GM12864 (cell line): ENCODE measurements at places on chromosomes 1 and 21.

DNA sequence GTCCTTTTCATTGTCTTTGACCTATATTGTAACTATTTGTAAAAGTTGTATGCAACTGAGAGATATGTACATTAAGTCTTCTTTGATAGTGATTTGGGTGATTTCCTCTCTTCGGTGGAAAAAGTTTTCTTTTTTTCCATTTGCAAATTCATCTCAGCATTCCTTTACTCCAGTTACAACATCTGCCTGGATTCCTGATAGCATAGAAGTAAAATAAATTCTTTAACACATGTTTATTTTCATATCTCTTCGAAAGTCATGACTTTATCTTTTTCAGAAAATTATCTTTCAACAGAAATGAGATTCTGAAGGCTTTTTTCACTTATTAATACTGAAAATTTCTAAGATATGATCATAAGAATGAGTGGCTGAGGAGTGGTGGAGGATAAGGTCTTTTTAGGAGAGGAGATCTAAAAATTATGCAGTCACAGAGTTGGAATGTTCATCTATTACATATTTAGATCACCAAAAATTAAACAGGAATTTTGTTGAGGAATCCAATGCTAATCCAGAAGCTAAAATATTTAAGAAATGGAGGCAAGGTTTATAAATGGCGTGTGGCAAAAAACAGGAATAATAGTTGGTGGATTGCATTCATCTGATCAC is 400.5 kb downstream of the KCNT2 start:
- DNase-seq = no peak

GRCh38 chr1:56771717-56772116 is 47.5 kb downstream of the FYB2 start:
- DNase-seq = no peak

DNA sequence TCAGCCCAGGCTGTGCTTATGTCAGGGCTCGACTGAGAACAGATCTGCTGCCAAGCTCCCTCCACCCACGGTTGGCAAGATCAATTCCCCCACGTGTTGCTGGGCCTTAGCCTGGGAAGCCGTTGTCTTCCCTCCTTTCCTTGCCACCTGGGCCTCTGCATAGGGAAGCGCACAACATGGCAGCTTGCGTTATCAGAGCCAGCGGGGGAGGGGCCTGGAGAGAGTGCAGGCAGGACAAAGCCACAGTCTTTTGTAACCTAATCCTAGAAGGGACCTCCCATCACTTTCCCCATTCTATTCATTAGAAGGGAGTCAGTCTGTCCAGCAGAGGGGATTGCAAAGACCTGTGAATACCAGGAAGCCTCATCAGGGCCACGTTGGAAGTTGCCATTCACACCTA is 17.0 kb upstream of the IGSF21 start:
- DNase-seq = no peak

DNA sequence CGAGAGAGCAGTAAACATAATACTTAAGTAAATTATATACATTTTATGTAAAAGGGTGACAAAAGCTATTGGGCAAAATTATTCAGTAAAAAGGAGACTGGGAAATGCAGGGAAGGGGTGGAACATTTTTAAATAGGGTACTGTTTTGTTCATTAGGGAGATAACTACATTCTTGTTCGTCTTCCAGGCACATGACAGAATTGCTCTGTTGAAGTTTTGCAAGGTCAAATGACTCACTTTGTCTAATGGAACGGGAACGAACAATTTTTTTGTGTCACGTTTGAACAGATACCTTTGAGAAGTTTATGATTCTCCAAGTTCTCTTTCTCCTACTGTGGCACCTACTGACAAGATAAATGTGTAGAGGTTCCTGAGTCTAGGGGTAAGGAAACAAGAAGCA is 382.3 kb upstream of the ZRANB2 start:
- DNase-seq = no peak

DNA sequence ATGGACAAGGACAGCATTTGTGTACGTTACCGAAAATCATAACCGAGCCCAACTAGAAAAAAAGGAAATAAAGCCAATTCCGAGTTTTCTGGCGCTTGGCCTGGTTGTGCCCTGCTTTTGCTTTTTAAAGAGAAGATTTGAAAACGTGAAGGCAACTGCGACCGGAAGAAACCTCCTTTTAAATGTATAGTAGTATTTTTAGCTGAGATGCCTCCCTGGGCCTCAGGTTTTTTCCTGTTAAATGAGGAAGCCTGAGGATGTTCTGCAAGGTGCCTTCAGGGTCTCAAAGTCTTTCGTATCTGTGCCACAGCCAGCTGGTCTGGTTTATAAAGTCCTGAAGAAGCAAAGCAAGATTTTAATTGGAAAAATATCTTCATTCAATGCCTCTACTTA is 371 bp upstream of the ODF2L start:
- DNase-seq = no peak

GRCh38 chr1:235511470-235512240 is 7.4 kb upstream of the B3GALNT2 start:
- DNase-seq = no peak

GRCh38 chr1:221457685-221458446 is 284.0 kb downstream of the DUSP10 start:
- no peak for DNase-seq
